Activated CD4-positive, alpha-beta T cell treated with anti-CD3 and anti-CD28 coated beads for 36 hours (primary cell): ENCODE measurements at places on chromosomes 12 and 14. TPM values are rescaled to one million over a fixed set of nuclear protein-coding genes. Genes with fewer than 3 reads are reported as not detected.
A peak's percentile ranks its signal among the peaks of the same experiment; 100 is the strongest.

DNA sequence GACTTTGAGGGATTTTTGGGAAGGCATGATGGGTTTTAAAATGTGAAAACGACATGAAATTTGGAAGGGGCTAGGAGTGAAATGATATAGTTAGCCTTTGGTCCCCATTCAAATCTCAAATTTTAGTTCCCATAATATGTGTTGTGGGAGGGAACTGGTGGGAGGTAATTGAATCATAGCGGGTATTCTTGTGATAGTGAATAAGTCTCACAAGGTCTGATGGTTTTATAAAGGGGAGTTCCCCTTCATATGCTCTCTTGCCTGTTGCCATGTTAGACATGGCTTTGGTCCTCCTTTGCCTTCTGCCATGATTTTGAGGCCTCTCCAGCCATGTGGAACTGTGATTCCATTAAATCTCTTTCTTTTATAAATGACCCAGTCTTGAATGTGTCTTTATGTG lies 72.8 kb downstream of the SLC16A7 start:
- peak overlapping the region; percentile 23 for H3K27ac ChIP-seq
- peaks cover 39% of the 10 kb centered on the region for H3K36me3 ChIP-seq
- DNase-seq: no peak
- no peak overlapping the region for H3K4me3 ChIP-seq

- DNase-seq: no peak
- no peaks in the 10 kb centered on the region for H3K36me3 ChIP-seq
- no peak overlapping the region for H3K27ac ChIP-seq
- no peaks in the 10 kb centered on the region for H3K4me1 ChIP-seq
Observed at GRCh38 chr12:62802984-62803383, 132.0 kb downstream of the PPM1H start.

GRCh38 chr12:3200032-3200617 lies 122.9 kb downstream of the TSPAN9 start:
- no peaks in the 10 kb centered on the region for H3K36me3 ChIP-seq
- H3K27ac ChIP-seq: no peak overlapping the region
- H3K4me3 ChIP-seq: peak overlapping the region; percentile 50
- DNase-seq: peak; percentile 22
- peaks cover 48% of the 10 kb centered on the region for H3K27me3 ChIP-seq

Gene MIP
- total RNA-seq: not detected

DNA sequence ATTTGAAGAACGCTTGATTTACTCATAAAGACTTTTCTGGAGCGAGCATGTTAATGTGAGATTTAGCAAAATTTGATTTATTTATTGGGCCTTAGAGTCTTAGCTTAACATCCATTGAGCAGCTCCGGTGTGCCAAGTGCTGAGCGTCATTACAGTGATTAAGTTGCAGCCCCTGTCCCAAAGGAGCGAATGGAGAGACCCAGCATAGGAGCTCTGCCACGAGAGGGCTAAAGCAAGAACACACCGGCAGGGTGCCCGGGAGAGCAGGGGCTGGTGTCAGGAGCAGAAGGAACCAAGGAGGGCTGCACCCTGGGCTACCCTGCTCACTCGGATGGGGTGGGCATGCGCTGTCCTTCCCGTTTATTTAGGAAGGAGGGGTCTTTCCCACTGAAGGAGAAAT lies 50.6 kb downstream of the PPP2R5C start:
- H3K36me3 ChIP-seq: peaks cover 46% of the 10 kb centered on the region
- no peaks in the 10 kb centered on the region for H3K27me3 ChIP-seq
- peaks cover 68% of the 10 kb centered on the region for H3K4me1 ChIP-seq
- peak; percentile 39 for DNase-seq
- H3K27ac ChIP-seq: peak overlapping the region; percentile 93
- H3K4me3 ChIP-seq: peak overlapping the region; percentile 97

GRCh38 chr14:30159374-30159773 lies 231.7 kb upstream of the PRKD1 start:
- H3K27me3 ChIP-seq: no peaks in the 10 kb centered on the region
- no peaks in the 10 kb centered on the region for H3K36me3 ChIP-seq
- no peak overlapping the region for H3K4me3 ChIP-seq
- DNase-seq: no peak
- no peak overlapping the region for H3K27ac ChIP-seq

DNA sequence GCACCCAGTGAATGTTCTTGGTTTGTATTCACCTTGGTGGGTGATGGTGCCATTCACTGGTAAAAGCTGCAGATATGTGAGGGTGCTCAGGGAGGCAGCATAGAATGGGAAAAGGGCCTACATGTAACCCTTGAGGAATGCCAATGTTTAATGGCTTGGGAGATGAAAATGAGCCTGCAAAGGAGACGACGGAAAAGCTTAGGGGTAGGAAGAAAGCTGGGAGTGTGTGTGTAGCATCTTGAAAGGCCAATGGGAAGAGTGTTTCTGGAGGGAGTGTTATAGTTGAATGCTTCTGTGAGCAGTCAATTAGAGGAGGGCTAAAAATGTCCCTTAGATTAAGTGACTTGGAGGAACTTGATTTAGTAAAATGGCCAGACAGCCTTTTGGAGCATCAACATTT lies 24.9 kb downstream of the PPM1A start:
- peaks cover 55% of the 10 kb centered on the region for H3K4me1 ChIP-seq
- H3K27me3 ChIP-seq: no peaks in the 10 kb centered on the region
- H3K36me3 ChIP-seq: peaks cover 15% of the 10 kb centered on the region
- no peak overlapping the region for H3K4me3 ChIP-seq
- H3K27ac ChIP-seq: no peak overlapping the region

DNA sequence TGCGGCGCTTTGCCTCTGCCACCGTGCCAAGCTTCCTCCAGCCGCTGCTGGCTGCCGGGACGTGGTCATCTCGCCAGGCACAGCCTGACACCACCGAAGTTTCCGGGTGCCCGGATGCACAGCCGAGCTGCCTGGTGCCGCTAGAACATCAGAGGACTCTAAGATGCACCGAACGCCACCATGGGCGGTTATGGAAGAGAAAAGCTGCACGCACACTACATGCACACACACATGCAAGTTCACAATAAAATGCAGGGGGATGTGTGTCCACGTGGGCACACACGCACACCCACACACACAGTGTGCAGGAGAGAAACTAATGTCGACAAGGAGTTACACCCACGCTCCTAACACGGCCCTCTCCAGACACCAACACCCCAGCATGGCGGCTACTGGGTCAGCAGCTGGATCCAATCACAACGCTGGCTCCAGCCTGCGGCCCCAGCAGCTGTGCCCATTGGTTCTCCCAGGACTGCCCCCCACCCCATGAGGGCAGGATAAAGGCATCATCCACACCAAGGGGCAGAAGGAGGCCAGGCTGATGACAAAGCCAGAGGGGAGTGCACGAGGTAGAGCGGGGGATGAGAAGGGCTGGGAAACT lies 82.7 kb downstream of the BCL11B start:
- no peaks in the 10 kb centered on the region for H3K27me3 ChIP-seq
- H3K4me1 ChIP-seq: peaks cover 89% of the 10 kb centered on the region
- peak overlapping the region; percentile 79 for H3K4me3 ChIP-seq

Gene C1S
- 2.4 TPM for total RNA-seq
